Stimulated activated CD8-positive, alpha-beta memory T cell treated with anti-CD3 and anti-CD28 coated beads, Interleukin-7, amount 100 ng/mL, for 24 hours (primary cell): ENCODE measurements at places on chromosomes 16 and 17.

DNA sequence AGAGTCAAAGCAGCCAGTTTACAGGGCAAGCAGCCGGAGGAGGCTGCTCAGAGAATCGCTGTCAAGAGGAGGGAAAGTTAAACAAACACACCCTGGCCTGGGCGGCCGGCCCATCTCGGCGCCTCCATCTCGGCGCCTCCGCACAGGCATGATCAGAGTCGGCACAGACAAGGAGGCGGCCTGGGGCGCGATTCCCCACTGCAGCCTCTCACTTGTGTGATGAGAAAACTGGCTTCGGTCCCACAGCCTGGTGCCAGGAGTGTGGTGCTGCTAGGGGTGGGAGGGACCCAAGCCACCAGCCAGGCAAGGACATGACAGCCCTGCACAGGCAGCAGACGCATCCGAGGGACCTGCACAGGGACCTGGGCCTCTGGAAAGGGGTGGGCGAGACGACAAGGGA lies 17.7 kb downstream of the SLC38A10 start:
- no peak for DNase-seq

GRCh38 chr16:2860826-2861567 lies 3.0 kb upstream of the PRSS22 start:
- no peak for DNase-seq

DNA sequence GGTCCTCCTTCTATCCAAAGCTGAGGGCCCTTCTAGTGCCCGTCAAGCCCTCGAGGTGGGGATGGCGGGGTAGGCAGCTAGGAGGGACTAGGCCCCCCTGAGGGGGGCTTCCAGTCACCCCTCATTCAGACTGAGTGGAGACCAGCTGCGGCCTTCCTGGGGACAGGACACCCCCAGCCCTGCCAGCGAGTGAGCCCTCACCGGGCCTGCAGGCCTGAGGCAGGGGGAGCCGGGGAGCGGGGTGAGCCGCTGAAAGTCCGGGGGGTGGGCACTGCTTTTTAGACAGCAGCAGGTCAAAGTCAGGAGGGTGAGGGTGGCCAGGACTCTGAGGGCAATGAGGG lies 8.7 kb upstream of the KREMEN2 start:
- DNase-seq: no peak

- DNase-seq: no peak
Observed at GRCh38 chr16:72112452-72112792, 18.8 kb downstream of the DHX38 start.

GRCh38 chr17:1112875-1113274 lies 66.9 kb downstream of the ABR start:
- DNase-seq: no peak

- DNase-seq: no peak
Observed at GRCh38 chr16:74999219-74999608, 390 bp downstream of the ZNRF1 start.

- no peak for DNase-seq
Observed at GRCh38 chr17:73481676-73482075, 162.6 kb downstream of the SDK2 start.

GRCh38 chr17:48368352-48368908 lies 61.6 kb downstream of the SKAP1 start:
- no peak for DNase-seq

DNA sequence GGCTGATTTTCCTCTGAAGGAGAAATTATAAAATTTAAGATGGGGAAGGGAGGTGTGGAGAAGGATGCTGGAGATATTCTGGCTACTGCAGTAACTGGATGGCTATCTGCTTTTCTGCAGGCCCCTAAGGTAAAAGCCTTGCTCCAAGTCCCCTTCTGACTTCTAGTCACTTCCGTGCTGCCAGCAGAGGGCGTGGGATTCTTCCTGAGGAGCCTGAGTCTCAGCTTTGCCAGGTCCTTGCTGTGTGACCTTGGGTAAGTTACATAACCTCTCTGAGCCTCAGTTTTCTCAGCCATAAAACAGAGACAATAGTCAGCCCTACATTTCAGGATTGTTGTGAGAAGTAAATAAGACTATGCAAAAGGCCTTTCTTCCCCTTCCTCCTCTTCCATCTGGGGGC lies 24.3 kb upstream of the TMEM220 start:
- no peak for DNase-seq

DNA sequence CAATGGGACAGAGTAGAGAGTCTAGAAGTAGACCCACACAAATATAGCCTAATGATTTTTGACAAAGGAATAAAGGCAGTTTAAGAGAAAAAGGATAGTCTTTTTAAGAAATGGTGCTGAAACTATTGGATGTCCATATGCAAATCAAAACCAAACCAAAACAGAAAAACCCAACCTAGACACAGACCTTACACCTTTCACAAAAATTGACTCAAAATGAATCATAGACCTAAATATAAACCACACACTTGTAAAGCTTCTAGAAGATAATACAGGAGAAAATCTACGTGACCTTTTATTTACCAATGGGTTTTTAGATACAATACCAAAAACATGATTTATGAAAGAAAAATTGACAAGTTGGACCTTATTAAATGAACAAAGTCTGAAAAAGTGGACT lies 66.4 kb upstream of the MPHOSPH6 start:
- no peak for DNase-seq

DNA sequence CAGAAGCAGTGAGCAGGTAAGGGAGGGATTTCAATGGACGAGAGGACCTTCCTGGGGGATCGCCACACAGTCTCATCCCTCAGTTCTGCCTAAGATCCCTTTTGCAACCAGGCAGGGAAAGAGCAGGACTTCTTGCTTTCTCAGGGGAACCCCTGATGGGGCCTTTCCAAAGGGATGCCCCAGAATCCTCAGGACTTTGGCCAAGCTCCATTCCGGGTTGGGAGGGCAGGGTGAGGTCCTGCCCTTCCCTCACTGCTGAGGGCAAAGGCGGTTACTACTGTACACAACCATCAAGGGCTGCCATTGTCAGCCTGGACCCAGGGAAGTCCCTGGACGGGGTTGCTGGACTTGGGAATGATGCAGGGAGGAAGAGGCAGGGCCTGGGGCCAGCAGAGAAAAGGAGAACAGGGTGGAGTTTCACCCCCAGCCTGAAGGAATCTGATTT lies 9.7 kb downstream of the PRR29 start:
- no peak for DNase-seq

GRCh38 chr17:45197108-45197507 lies 24.6 kb upstream of the FMNL1 start:
- DNase-seq: no peak

DNA sequence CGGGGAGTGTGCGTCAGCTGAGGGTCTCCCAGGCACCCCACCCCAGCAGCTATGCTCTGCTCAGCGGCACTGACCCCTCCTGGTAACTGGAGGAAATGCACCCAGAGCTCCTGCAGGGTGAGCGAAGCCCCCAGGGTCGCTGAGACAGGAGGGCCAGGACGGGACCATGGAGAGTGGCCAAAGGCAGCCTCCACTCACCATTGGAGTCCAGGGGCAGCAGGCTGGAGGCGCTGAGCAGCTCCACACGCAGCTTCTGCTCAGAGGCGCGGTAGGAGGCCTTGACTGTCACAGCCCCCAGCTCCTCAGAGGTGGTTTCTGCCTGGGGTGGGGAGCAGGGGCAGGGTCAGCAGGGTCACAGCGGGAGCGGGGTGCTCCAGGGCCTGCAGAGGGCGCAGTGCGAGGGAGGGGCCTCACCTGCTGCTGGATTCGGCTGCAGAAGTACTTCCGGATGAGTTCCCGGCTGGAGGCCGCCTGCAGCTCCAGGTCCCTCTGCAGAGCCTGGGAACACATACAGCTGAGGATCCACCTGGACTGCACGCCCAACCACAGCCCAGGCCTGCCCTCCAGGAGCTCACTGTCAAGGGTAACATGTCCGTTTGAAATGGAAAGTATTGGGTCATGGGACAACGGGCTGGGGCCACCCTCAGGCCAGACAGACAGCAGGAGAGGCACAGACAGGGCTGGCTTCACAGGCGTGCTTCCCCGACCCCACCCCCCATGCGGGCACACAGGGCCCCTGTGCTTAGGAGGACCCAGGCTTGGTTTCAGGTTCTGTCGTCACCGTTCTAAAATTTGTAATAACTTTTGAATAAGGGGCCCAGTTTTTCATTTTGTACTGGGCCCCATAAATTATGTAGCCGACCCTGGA lies 13.8 kb downstream of the UNC13D start:
- DNase-seq: no peak

DNA sequence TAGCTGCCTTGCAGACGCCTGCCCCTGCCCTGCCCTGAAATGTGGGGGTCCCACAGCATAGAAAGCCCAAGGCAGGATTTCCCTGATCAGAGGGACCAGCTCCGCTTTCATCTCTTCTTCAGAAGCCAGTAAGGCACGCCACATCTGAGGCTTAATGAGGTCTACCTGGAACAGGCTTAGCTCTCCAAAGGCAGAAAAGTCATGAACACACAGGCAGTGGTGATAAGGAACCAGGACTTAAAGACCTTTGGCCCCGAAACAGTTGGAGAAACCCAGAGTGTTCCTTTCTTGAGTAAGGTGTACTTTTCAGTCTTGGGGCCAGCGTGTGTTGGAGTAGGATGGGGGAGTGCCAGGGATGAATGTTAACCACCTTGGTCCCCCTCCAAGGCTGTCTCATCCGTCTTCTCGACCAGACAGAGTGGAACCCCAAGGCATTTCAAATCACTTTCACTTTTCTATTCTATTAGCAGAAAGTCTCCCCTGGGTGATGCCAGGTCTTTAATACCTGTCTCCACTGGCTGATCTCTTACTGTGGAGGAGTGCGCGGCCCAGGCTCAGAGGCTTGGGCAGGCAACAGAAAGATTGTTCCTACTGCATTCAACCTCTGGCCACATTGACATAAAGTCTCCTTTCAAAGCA lies 43.9 kb downstream of the TMEM186 start:
- DNase-seq: no peak

- DNase-seq: no peak
Observed at GRCh38 chr16:14101415-14101814, 30.3 kb downstream of the MRTFB start.

DNA sequence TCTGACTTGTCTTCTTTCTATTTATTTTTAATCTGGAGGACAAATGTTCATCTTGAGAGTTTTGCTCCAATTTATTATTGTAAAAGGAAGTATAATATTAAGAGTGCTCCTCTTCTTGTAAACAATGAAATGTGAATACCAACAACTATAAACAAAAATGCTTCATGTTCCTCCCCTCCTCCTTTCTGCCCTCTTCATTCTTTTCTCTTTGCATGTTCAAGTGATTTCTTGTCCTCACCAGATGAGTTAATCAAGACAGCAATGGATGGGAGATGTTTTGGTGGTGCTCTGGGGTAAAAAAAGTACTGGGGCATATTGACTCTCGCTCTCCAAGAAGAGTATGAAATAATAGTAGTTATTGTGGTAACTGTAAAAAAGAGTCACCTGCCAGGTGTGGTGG lies 24.3 kb downstream of the ITGB3 start:
- no peak for DNase-seq

- no peak for DNase-seq
Observed at GRCh38 chr17:1785930-1786329, 24.1 kb downstream of the SERPINF1 start.

GRCh38 chr16:29730649-29731048 lies 15.1 kb downstream of the C16orf54 start:
- DNase-seq: no peak

GRCh38 chr17:62705156-62705777 lies 77.8 kb downstream of the MRC2 start:
- no peak for DNase-seq

DNA sequence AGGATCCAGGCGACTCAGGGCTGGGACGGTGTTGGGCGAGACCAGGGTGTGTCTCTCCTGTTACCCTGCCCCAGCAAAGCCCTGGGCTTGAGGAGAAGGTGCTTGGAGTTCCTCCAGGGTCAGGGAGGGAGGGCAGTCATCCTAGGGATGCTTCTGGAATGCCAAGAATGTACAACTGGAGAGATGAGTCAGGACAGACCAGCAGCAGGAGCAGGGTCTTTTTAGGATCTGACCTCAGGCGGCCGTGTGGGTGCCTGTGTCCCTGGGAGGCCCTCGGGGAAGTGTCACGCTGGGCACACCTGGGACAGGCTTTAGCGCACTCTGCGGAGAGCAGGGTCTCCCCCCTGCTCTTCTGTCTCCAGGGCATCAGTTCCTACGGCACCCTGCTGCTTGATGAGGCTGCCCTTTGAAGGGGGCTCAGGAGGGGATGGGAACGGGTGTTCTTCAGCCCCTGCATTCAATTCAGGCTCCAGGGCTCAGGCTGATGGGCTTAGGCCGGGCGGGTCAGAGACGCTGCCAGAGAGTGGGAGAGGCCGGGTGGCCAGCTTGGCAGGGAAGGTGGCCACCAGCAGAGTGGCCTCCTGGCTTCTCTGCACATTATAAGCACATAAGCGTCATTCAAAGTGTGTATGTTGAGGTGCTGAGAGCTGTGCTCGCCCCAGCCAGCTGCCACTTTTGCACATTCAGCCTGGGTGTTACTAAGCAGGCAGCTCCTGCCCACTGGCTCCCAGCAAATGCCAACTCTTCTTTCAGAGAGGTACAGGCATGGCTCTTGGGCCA lies 8.4 kb upstream of the MTSS2 start:
- DNase-seq: no peak

GRCh38 chr17:78944956-78945355 lies 19.8 kb upstream of the TIMP2 start:
- DNase-seq: no peak

- no peak for DNase-seq
Observed at GRCh38 chr17:9204637-9205329, 183.5 kb downstream of the NTN1 start.

- no peak for DNase-seq
Observed at GRCh38 chr16:30946671-30947540, 2.0 kb upstream of the ORAI3 start.

- no peak for DNase-seq
Observed at GRCh38 chr16:51523400-51523799, 372.3 kb upstream of the SALL1 start.

DNA sequence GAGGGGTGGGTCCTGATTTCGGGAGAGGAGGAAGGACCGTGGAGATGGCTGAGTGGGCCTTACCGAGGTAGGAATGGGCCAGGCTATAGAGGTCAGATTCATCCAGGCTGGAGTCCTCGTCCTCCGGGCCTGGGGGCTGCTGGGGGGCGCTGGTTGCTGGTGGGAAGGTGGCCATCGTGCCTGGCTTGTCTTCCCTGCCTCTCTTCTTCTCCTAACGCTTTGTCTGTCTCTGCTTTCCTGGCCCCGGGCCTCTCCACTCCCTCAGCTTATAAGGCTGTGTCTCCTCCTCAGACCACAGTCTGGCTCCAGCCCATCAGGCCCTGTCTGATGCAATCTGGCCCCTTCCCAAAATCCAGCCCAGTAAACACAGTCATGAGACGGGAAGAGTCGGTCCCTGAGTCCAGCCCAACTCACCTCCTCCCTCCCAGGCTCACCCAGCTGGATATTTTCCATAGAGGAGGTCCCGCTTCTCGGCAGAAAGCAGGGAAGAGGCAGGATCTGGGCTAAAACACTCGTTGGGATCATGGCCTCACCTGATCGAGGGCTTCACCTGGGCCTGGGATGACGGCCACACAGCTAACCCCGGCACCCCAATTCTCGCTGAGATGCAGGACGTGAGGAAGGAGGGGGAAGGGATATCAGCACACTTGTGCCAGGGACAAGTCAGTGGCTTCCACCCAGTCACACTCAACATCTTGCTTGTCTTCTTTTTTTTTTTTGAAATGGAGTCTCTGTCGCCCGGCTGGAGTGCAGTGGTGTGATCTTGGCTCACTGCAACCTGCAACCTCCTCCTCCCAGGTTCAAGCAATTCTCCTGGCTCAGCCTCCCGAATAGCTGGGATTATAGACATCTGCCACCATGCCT lies at the start of gene NUPR1:
Gene NUPR1 (minus strand): TSS at position 242 of the 864 bp plus-strand sequence. CDS start 67 bp downstream, at position 175.
- DNase-seq: no peak
